ENCODE measurements at places on chromosomes 12 and 14. TPM values are rescaled to one million over a fixed set of nuclear protein-coding genes. Genes with fewer than 3 reads are reported as not detected.

- DNase-seq, result no peak
- H3K4me3 ChIP-seq, result peak overlapping the region; percentile 84
- peaks cover 32% of the 10 kb centered on the region for H3K4me1 ChIP-seq
- H3K27me3 ChIP-seq, result no peaks in the 10 kb centered on the region
Observed at GRCh38 chr14:30560581-30560980, 1.6 kb downstream of the G2E3 start.

- H3K27me3 ChIP-seq, result peaks cover 4% of the 10 kb centered on the region
- DNase-seq, result peak; percentile 32
- peaks cover 4% of the 10 kb centered on the region for H3K36me3 ChIP-seq
- peak overlapping the region; percentile 98 for H3K4me3 ChIP-seq
- H3K4me1 ChIP-seq, result peaks cover 48% of the 10 kb centered on the region
Observed at GRCh38 chr12:53676656-53677015, 753 bp upstream of the ATP5MC2 start.

DNA sequence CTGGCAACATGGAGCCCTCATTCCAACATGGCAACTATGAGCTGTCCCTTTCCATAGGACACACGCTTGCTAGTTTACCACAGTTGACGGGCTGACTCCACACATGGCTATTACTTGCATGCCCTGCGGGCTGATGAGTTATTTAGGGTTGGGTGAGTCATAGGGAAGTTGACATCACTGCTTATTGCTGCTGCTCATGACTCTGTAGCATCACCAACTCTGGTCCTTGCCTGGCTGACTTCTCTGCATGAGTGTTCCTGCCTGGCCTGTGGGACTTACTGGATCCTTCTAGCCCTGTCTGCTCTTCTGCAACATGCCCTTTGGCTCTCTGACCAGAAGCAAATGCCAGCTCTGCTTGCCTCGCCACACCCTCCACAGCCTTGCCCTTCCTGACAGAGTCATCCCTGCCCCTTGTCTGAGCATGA lies 199.5 kb downstream of the ANO6 start:
- H3K4me3 ChIP-seq, result no peak overlapping the region
- no peaks in the 10 kb centered on the region for H3K4me1 ChIP-seq
- H3K36me3 ChIP-seq, result peaks cover 20% of the 10 kb centered on the region
- no peak overlapping the region for H3K27ac ChIP-seq
- no peak for DNase-seq
- no peaks in the 10 kb centered on the region for H3K27me3 ChIP-seq

DNA sequence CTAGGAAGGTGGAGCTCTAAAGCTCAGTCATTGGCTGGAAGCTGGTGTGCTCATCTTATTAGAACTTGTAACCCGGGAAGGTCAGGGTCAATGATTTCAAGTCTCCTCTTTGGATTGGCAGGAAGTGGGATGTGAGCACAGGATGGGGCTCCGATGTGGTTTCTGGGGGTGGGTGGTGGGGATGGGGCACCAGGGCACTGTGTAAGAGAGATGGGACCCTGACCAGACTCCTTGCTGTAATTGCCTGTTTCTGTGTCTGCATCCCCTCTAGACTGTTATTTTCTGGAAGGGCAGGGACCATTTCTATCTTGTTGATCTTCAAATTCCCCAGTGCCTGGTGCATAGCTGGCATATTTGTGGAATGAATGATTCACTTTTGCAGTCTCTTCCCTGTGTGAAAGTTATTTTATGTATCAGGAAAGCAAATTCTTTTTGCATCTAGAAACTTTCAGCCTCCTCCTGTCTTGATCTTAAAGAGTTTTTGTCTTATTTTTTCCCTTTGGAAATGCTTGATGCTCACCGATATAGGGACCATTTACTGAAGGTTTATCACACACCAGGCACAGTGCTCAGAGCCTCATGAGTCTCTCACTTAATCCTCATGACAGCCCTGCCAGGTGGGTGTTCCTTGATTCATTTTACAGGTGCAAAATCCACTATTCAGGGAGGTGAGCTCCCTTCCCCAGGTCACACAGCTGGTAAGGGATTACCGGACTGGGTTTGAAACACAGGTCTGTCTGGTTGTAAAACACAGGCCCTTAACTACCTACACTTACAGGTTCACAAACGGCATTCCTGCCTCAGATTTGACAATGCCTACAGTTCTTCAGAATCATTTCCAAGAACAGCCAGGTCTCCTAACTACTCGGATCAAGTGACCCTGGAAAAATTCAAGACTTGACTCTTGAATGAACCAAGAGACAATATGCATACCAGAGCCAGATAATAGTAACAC lies 86.9 kb upstream of the IGF1 start:
- no peak for DNase-seq
- H3K4me3 ChIP-seq, result no peak overlapping the region
- peaks cover 3% of the 10 kb centered on the region for H3K36me3 ChIP-seq

GRCh38 chr14:61503167-61503801 lies 181.9 kb downstream of the PRKCH start:
- H3K27ac ChIP-seq, result no peak overlapping the region
- H3K36me3 ChIP-seq, result no peaks in the 10 kb centered on the region
- peaks cover 15% of the 10 kb centered on the region for H3K4me1 ChIP-seq
- no peak for DNase-seq
- peaks cover 3% of the 10 kb centered on the region for H3K27me3 ChIP-seq
- H3K4me3 ChIP-seq, result no peak overlapping the region

- H3K4me1 ChIP-seq, result no peaks in the 10 kb centered on the region
- H3K4me3 ChIP-seq, result no peak overlapping the region
- H3K27ac ChIP-seq, result no peak overlapping the region
- H3K36me3 ChIP-seq, result no peaks in the 10 kb centered on the region
Observed at GRCh38 chr12:19829100-19829853, 390.0 kb downstream of the AEBP2 start.

DNA sequence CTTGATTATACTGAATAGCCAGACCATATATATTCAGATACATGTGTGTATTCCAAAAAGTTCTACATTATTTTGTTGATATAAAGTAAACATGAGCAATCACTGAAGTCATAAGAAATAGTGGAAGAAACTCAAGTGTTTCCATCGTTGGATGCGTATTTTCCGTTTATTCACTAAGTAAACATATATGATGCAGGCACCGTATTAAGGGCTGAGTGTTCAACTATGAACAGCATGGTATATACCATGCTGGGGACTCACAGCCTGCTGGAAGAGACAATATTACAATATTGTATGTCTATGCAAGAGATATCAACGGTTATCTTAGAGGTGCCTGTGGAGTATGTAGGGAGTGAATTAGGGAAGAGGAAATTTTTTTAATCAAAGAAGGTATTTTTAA lies 1.2 kb downstream of the PYROXD1 start:
- H3K36me3 ChIP-seq, result no peaks in the 10 kb centered on the region
- H3K27ac ChIP-seq, result no peak overlapping the region
- peaks cover 7% of the 10 kb centered on the region for H3K4me1 ChIP-seq
- H3K4me3 ChIP-seq, result peak overlapping the region; percentile 98
- H3K27me3 ChIP-seq, result peaks cover 34% of the 10 kb centered on the region

DNA sequence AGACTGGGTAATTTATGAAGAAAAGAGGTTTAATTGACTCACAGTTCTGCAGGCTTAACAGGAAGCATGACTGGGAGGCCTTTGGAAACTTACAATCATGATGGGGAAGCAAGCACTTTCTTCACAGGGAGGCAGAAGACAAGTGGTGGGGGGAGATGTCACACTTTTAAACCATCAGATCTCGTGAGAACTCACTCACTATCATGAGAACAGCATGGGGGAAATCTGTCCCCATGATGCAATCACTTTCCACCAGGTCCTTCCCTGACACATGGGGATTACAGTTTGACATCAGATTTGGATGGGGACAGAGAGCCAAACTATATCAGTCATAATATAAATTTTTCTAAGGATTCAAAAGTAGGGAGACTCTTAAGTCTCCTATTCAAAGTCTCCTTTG lies 46.0 kb downstream of the SPIC start:
- no peaks in the 10 kb centered on the region for H3K4me1 ChIP-seq
- H3K27me3 ChIP-seq, result no peaks in the 10 kb centered on the region
- H3K36me3 ChIP-seq, result no peaks in the 10 kb centered on the region
- no peak for DNase-seq

Gene LRRC9
- 1.0 TPM for total RNA-seq

DNA sequence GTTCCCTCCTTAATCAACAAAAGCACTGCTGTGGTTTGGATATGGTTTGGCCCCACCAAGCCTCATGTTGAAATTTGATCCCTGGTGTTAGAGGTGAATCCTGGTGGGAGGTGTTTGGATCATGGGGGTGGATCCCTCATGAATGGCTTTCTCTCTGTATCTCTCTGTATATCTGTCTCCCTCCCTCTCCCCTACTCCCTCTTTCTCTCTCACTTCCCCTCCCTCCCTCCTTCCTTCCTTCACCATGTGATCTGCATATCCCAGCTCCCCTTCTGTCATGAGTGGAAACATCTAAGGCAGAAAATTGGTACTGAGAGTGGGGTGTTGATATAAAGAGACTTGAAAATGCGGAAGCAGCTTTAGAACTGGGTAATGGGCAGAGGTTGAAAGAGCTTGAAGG lies 5.2 kb downstream of the GSKIP start:
- no peak overlapping the region for H3K27ac ChIP-seq
- no peaks in the 10 kb centered on the region for H3K27me3 ChIP-seq
- DNase-seq, result no peak
- peaks cover 2% of the 10 kb centered on the region for H3K36me3 ChIP-seq
- H3K4me3 ChIP-seq, result peak overlapping the region; percentile 32
